GM12864 (cell line): ENCODE measurements at places on chromosomes 1 and 21.

DNA sequence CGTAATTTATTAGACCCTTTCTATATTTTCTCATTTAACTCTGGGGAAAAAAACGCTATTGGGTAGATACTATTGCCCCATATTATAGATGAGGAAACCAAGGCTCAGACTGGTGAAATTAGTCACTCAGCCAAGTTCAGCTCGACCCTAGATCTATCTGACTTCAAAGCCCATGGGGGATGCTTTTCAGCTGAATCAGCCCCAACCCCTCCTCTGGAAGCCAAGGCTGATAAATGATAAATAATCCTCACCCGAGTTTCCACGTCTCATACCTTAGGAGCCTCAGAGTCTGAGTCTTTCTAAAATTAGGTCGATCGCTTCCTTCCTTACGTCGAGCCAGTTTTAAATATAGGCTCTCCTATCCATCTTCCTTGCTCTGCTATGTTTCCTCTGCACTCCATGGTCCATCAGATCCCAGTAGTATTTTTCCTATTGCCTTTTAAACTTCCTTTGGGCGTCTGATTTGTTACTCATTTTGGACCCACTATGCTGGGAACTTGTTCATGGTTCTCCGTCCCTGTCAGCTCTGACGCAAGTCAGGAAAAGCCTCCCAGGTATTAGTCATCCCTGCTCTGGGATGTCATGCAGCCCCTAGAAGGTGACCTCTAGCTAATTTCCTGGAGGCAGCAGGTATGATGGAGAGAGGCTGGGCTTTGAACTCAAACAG lies 122.8 kb downstream of the PLPP3 start:
- DNase-seq = no peak

DNA sequence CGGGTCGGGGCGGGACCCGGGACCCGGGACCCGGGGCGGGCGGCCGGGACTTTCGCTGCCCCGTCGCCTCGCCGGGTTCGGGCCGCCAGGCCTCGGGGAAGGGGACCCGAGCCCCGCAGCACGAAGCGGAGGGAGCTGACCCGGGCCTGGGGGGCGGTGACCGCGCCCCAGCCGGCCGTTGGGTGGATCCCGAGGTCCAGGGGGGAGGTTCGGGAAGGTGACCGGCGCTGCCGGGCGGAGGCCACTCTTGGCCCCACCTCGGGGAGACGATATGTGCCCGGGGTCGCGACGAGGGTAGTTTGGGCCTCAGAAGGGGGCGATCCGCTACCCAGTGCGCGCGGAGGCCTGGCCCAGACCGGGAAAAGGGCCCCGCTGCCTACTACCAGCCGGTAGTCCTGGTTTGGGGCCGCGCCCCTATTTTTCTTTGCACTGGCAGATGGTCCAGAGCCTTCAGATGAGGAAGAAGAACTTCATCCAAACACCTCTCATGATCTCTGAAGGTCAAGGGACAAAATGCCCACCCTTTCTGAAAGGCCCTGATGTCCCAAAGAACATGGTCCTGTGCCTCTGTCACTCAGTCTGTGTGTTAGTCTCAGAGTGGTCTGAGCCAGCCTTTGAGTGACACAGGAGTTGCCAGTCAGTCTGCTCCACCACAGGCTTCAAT lies 766 bp downstream of the AGO4 start:
- no peak for DNase-seq

- no peak for DNase-seq
Observed at GRCh38 chr1:24765308-24765988, 20.2 kb downstream of the CLIC4 start.

- DNase-seq = no peak
Observed at GRCh38 chr1:164659621-164660411, 100.8 kb downstream of the PBX1 start.

GRCh38 chr1:153525088-153525728 lies 10.6 kb downstream of the S100A6 start:
- DNase-seq = no peak

- no peak for DNase-seq
Observed at GRCh38 chr1:221246628-221247415, 367.6 kb downstream of the HLX start.
